ENCODE measurements at places on chromosomes 7 and 10.

DNA sequence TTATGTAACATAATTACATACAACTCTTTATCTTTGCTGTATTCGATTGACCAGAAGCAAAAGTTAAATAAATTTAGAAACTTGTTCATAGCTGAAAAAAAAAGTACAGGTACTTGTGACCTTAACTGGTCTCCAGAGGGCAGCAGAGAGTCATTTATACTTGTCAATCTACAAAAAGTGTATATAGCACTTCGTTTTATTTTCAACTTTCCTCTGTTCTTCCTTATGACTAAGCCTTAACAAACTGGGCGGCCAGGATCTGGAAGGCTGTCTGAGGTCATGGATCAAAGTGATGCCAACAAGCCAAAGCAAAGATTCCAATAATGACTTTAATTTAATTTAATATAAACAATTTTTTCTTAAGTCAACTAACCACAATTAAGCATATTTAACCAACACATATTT is 29.8 kb downstream of the C10orf67 start:
- DNase-seq, result peak; percentile 29

GRCh38 chr10:63313066-63313717 is 152.6 kb downstream of the JMJD1C start:
- DNase-seq, result no peak

GRCh38 chr7:156055206-156055822 is 243.1 kb upstream of the SHH start:
- no peak for DNase-seq

GRCh38 chr7:115293628-115294240 is 371.8 kb downstream of the MDFIC start:
- no peak for DNase-seq

DNA sequence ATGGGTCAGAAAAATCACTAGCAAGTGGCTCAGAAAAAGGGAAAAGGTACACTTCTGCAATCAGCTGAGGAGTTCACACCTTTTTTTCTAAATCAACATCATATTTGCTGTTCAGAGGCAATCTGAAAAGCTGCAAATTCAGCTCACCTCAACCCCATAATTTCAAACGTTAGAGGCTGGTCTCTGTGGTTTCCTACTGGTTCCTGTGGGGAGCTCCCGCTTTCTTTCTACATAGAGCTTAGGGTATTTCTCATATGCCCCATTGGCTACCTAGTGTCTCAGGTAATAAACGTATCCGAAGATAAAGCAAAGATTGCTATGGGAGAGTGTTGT is 5.2 kb upstream of the ZNF22 start:
- no peak for DNase-seq

DNA sequence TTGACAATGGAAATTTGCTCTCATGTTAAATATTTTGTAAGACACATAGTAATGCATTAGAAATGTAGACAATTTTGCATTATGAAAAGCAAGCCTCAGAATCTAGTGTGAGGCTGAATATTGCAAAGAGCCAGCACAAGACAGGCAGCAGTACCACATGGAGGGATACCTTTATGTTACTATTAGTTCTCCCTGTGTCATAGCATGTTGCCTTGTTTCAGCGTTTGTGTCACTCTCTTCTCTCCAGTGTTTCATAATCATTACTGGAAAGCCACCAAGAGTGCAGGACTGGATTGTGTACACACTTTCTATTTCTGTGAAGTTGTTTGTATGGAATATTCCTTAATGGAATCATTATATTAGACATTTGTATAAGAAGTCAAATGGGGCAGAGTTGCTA is 8.5 kb downstream of the AHR start:
- no peak for DNase-seq

DNA sequence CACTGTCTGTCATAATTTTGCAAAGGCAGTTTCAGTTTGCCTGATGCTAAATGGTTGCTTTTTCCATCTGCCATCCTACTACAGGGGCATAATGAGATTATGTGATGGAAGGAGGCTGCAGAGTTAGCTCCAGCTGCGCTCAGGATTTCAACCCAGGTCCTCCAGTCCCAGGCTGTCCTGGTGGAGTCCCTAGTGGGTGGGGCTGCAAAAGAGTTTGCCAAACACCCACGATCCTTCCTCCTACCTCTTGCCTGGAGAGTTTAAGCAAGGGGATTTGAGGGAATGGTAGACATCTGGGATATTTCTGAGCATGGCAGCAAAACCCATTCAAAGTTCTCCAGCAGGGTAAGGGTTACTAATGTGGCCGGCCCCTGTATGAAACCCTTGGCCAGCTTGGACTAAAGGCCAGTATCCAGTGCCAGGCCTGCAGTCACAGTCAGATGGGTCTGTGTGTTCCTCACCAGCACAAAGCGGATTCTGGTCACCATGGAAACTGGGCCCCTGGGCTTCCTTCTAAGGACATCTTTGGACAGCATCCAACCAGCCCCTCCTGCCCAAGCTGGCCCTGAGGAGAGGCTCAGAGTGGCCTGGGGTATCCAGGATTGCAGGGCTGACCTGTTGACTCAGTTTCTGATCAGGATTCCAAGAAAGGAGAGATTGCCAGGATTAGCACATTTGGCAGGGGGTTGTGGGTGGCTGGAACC is 42.7 kb upstream of the CHST3 start:
- peak; percentile 72 for DNase-seq

DNA sequence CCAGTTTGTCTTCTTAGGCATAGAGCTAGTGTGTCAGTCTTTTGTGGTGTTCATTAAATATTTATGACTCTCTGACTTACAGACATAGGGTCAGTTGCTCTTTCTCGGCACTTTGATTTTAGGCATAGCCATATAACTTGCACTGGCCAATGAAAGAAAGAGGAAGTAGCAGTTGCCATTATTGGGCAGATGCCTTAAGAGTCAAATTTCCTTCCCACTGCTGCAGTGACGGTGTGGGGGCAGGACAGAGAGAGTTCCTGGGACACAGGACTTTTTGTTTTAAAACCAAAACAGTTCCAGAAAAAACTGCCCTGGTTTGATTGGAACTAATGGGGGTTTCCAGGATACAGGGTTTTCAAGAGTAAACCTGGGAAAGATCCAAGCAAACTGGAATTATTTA is 60.2 kb upstream of the PHF14 start:
- DNase-seq, result no peak

DNA sequence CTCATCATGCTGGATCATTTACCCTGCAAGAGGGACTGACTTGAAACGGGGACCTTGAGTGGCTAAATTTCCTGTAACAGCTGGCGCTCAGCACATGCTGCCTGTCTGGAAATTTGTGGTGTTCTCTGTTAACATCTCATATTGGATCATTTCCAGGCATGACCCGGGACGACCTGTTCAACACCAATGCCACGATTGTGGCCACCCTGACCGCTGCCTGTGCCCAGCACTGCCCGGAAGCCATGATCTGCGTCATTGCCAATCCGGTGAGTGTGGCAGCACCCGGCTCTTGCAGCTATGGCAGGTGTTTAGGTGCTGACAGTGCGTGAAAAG is 9.9 kb downstream of the MDH2 start:
- no peak for DNase-seq

DNA sequence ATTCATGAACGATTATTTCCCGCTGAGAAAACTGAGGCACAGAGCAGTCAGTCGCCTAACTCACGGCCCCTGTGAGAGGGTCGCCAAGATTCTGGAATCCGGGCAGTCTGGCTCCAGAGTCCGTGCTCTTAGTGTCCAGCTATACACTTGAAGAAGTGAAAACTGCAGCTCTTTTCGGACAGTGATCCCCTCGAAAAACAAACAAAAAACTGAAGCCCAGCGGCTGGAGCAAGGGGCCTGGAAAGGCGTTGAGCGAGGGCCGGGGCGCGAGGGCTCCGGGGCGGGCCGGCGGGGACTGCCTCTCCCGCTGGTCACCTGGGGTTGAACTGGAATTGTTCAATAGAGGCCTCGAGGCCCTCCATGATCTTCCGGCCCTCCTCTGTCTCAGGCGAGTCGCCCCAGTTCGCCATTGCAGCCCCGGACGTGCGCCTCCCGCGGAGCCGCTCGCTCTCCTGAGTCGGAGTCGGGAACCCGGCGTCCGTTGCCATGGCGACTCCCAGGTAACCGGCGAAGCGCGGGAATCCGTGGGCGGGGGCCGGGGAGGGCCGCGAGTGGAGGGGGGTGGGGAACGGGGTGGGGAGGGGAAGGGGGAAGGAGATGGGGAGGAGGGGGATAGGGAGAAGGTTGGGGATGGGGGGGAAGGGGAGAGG is 881 bp downstream of the C10orf67 start:
- DNase-seq, result peak; percentile 46

DNA sequence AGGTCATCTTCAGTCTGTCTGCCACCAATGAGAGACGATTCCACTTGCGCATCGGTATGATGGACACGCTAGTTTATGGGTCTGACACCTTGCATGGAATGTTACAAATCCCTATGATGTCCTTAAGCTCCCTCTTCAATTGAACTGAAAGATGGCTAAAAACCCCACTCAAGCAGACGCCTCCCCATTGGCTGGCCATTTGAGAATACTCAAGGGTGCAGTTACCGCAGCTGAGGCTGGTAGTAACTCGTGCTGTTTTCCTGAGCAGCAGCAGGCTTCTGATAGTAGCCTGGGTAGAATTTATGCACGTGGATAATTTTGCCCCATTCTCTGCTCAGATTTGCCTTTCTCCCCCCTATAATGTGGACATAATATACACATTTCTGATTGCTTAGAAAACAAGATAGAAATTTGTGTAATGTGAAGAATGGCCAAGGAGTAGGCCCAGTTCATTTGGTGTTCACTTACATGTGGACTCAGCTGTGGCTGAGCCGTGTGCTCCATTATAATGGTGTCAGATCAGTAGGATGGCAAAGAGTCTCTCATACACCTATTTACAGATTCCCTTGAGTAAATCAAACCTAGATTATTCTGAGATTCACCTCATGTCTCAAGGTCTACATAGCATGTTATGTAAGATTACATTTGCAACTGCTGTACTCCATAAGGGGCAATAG is 142.8 kb downstream of the HIBADH start:
- DNase-seq, result no peak

DNA sequence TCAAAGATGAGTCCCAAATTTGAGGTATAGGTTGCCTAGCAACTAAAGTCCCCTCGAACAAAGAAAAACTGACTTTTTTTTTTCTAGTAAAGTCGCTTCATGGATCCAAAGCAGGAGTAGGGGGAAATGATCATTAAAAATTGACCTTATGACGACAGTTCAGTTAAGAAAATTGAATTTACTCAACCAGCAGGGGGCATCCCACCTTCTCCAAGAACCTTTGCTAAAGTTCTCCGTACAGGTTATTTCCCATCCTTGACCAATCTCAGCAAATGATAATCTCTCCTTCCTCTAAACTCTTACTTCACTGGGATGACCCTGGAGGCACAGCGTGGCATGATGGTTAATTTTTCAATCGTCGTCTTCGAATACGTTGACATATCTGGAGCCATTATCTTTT is 228.3 kb downstream of the CALN1 start:
- peak; percentile 33 for DNase-seq

DNA sequence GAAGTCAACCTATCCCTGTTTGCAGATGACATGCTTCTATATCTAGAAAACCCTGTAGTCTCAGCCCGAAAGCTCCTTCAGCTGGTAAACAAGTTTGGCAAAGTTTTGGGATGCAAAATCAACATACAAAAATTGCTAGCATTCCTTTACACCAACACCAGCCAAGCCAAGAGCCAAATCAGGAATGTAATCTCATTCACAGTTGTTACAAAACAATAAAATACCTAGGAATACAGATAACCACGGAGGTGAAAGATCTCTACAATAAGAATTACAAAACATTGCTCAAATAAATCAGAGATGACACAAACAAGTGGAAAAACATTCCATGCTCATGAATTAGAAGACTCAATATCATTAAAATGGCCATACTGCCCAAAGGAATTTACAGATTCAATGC is 50.4 kb upstream of the ZNF365 start:
- DNase-seq, result no peak

GRCh38 chr10:59435707-59436106 is 73.4 kb upstream of the FAM13C start:
- no peak for DNase-seq

- no peak for DNase-seq
Observed at GRCh38 chr10:78936412-78937342, 132.1 kb upstream of the ZMIZ1 start.

Measured in D341Med (cell line).